Choroid plexus epithelial cell (primary cell): ENCODE measurements at places on chromosomes 2 and 18.

DNA sequence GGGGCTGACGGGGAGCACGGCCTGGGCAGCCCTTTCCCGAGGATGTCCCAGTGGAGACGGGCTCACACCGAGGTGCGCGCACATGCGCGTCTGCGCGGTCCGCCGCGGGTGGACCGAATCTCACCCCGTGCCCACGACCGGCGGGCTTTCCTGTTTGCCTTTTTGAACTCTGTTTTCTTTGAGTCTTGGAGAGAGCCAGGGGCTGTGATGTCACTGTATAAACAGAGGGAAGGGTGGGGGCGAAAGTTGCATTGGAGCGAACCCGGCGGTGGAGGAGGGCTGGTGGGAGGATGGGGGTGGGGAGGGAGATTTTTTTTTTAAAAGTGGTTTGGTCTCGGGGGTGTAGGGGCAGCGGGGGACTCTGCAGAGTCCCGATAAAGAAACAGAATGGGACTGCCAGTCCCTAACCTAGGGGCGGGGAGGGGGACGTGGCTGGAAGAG, 141.2 kb upstream of the CTAGE1 start:
- DNase-seq = peak; percentile 71

- peak; percentile 80 for DNase-seq
Observed at GRCh38 chr18:47050468-47050867, 15.0 kb upstream of the ELOA2 start.

GRCh38 chr2:192971981-192972380, 777.2 kb upstream of the TMEFF2 start:
- DNase-seq = no peak

DNA sequence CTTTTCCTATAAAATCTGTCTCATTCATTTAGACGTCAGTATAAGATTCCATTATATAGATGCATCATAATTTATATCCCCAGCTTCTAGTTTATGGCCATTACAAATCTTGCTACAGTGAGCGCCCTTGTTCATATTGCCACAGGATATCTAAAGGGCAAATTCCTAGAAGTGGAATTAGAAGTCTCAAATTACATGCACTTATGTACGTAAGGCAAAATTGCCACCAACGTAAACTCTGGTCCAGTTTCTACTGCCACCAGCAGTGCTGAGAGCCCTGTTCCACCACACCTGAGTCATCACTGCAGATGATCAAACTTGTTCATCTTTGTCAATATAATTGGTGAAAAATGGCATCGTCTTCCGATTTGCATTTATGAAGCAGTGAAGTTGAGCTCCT, 90.9 kb upstream of the ID2 start:
- DNase-seq = no peak

GRCh38 chr2:109141727-109142283, 12.8 kb downstream of the SH3RF3 start:
- DNase-seq = no peak

DNA sequence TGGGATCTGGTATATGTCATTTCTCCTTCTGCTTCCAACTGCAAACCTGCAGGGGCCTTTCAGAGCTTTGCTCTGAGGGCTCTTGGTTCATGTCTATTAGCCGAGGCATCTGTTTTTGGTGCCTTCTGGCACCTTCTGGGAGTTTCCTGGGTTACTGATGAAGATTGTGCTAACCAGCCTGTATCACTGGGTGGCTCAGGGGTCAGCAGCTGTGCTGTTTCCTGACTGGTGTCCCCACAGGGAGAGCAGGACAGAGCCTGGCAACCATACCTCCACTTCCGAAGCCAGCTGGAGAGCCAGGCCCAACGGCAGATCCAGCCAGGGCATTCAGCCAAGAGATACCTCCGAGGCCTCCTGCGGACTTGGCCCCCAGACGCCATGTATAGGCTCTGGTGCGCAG, 17.5 kb downstream of the KIAA2012 start:
- DNase-seq = no peak

DNA sequence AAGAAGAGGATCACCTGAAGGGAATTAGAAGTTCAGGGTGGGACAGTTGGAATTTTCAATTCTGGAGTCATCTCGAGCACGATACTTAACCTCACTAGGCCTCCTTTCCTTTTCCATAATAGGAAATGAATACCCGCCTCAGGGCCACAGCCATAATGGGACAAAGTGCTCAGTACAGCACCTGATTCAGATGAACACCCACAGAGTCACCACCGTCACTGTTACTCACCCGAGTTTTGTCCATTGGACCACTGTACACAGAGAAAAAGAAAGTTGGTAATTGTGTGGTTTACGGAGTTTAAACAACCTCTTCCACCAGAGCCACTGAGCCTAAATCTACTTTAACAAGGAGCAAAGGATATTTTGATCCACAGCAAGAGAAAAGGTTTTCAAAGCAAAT, 122.0 kb upstream of the NDUFV2 start:
- DNase-seq = no peak

DNA sequence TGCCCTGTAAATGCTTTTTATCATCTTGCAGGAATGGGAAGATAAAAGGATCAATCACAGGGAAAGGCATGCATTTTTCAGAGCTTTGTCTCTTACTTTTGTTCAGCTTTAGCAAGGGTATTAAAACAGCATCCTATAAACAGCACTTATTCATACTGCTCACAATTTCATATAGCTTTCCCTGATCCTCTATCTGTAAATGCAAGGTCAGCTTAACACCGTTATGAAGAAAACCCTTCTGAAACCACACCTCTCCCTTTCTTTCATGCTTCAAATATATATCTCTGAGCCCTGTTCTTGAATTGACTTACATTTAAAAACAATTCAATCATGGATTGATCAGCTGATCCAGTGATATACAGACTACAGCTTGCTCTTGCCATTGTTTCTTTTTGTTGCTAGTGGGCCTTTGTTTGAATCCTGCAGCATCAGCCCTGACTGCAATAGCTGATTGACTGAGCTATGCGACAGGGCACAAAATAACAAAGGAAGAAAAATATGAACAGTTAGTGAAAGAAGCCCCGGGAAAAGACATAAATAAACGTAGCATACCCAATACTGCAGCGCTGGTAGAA, 795.5 kb upstream of the CDH2 start:
- no peak for DNase-seq

GRCh38 chr2:168030862-168031624, 216.4 kb downstream of the STK39 start:
- peak; percentile 93 for DNase-seq

- peak; percentile 36 for DNase-seq
Observed at GRCh38 chr2:16537347-16537746, 128.3 kb downstream of the CYRIA start.

GRCh38 chr2:204665207-204665606, 119.9 kb downstream of the PARD3B start:
- peak; percentile 62 for DNase-seq

DNA sequence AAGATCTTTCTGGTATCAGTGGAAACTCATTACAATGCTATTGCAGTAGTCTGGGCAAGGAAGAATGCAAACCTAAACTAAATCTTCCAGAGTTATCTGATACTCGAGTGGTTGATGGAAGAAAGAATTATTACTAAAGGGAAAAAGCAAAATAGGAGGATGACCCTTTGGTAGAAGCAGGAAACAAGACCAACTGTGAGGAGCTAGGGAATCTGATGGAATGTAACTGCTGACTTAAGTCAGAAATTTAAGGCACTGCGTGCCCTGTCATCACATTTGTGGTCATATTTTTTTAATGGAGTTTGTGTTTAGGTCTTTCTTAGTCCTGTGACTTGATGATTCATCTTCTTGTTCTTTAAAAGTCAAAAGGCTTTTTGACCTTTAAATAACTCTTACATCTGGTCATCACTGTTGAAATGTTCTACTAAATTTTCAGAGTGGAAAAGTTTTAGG, 36.5 kb upstream of the ARMC9 start:
- DNase-seq = peak; percentile 99

- DNase-seq = no peak
Observed at GRCh38 chr2:196200557-196200956, 29.2 kb upstream of the STK17B start.

GRCh38 chr2:195513119-195513518, 143.9 kb upstream of the SLC39A10 start:
- DNase-seq = no peak

GRCh38 chr2:16644221-16644925, 21.3 kb downstream of the CYRIA start:
- DNase-seq = peak; percentile 14

DNA sequence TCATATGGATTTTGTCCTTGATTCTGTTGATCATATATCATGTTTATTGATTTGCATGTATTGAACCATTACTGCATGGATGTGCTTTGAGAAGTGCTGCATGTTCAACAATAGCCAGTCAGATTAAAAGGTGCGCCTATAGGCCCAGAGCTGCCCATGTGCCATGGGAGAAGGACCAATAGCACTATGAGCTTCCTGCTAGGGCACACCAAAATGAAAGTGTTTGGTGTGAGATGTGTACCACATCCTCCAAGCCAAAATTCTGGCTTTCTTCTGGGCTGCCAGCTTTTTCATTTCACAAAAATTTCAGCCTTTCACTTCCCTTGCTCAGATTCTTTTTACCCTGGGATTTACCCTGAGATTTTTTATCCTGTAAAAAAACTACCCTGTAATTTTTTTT, 34.8 kb upstream of the MMADHC start:
- DNase-seq = no peak

DNA sequence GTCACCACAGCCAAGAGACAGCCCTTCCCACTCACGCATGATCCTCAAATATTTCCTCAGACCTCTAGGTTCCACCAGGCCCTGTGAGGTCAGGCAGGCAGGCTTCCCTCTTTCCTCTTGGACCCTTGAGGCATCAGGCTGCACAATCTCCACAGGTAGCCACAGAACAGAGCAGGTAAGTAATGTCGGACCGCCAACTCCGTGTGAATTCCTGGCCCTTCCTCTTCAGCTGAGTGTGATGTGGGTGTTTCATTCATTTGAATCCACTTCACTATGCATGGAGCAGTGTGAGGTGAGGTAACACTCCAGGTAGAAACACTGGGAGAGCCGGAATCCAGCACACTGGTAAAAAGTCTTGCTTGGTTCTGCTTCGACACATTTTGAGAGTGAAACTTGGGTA, 44.0 kb downstream of the MRPL35 start:
- no peak for DNase-seq

- no peak for DNase-seq
Observed at GRCh38 chr18:7711495-7711894, 144.4 kb downstream of the PTPRM start.

DNA sequence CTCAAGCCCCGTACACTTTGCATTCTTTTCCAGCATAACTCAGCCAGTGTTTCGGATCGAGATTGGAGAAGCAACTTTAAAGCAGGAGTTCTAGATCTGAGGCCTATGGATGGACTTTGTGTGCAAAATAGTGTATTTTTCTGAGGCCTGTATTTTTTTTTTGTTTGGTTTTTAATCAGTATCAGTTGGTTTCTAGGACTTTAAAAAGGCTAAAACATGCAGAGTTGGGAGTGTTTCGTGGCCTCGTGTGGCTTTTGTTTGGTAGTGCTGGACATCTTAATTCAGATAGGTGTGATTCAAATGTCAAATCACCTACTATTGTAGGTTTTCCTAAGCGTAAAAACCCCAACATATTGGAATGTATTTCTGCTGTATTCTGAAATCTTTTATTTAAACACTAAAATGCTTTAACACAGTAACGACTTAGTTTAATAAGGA, 282 bp upstream of the PUS10 start:
- peak; percentile 66 for DNase-seq

GRCh38 chr18:56702946-56703345, 51.8 kb downstream of the WDR7 start:
- DNase-seq = peak; percentile 71

GRCh38 chr18:76972241-76972640, 149.9 kb downstream of the ZNF236 start:
- DNase-seq = no peak

- DNase-seq = peak; percentile 4
Observed at GRCh38 chr2:122136056-122136455, 380.6 kb downstream of the TSN start.

DNA sequence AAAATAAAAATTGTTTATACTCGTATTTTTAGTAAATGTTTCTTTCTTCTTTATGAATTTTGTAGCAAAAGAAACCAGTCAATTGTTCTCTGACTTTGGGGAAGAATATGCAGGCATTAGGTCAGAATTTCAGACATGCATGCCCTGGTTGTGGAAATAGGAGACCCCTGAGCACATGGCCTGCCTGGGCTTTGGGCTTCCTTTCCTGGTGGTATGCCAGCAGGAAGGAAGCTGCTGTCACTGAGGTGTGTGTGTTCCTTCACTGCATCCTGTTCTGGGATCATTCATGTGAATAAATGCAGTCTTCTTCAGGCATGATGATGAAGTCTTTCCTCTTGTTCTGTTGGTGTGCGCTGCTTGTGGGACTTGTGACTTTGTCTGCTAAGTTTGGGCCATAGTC, 920.2 kb upstream of the VRK2 start:
- DNase-seq = no peak

DNA sequence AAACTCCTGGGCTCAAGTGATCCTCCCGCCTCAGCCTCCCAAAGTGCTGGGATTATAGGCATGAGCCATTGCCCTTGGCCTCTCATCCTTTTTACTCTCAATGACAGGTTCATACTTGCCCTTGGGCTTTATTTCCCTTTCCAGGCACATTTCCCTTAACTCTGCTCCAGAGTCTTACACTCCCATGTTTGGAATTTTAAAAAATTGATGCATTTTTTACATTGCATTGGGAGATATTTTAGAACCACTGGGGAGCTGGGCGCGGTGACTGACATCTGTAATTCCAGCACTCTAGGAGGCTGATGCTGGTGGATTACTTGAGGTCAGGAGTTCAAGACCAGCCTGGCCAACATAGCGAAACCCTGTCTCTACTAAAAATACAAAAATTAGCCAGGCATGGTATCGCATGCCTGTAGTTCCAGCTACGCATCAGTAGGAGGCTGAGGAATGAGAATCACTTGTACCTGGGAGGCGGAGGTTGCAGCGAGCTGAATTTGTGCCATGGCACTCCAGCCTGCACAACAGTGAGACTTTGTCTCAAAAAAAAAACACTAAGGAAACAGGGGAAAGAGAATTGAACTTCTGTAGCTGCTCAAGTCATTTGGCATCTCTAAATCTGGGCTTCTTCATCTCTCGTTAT, 18.2 kb downstream of the TGIF1 start:
- DNase-seq = no peak

GRCh38 chr2:200693836-200694470, 108.1 kb downstream of the AOX1 start:
- peak; percentile 33 for DNase-seq

GRCh38 chr18:55483266-55483871, 104.6 kb downstream of the TCF4 start:
- DNase-seq = no peak

DNA sequence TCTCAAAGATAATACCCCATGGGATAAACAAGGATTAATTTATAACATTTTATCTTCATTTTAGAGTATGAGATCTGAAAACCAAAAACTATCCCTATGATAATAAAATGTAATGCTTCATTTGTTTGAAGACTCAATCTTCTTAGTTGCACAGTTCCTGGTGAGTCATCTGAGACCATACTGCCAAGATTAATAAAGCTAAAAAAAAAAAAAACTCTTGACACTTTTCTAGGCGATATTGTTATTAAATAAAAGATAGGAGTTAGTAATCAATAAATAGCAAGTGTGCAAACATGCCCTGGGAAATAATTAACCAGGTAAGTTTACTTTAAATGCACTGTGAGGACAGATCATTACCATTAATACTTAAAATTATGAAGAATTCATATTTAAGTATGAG, 83.9 kb downstream of the RPE start:
- DNase-seq = peak; percentile 48
